ENCODE measurements at places on chromosomes 16 and 17. TPM values are rescaled to one million over a fixed set of nuclear protein-coding genes. Genes with fewer than 3 reads are reported as not detected.

- H3K36me3 ChIP-seq: no peaks in the 10 kb centered on the region
- H3K27me3 ChIP-seq: no peaks in the 10 kb centered on the region
- DNase-seq: no peak
- no peak overlapping the region for H3K27ac ChIP-seq
Measured at GRCh38 chr16:46757339-46758050, 9.4 kb upstream of the MYLK3 start.

DNA sequence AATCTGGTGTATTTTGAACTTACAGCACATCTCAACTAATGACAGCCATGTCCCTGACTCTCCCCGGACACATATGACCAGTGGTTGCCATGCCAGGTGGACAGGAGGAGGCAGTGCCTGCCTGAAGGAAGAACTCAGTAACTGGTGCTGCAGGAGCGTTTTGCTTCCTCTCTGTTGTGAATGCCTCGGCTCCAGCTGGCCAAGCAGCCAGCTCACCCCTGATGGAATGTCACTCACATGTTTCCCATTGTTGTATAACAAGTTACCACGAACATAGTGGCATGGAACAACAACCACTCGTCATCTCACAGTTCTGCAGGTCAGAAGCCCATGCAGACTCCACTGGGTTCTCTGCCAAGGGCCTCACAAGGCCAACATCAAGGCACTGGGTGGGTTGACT is 20.1 kb upstream of the IRF8 start:
- no peak overlapping the region for H3K4me3 ChIP-seq
- no peak overlapping the region for H3K27ac ChIP-seq
- H3K36me3 ChIP-seq: no peaks in the 10 kb centered on the region

GRCh38 chr17:43479948-43480347 is 3.8 kb upstream of the DHX8 start:
- peaks cover 10% of the 10 kb centered on the region for H3K4me1 ChIP-seq
- DNase-seq: no peak
- no peak overlapping the region for H3K27ac ChIP-seq
- no peaks in the 10 kb centered on the region for H3K27me3 ChIP-seq
- H3K36me3 ChIP-seq: no peaks in the 10 kb centered on the region

Gene CXCL16
- 32.9 TPM for polyA plus RNA-seq

- H3K27me3 ChIP-seq: no peaks in the 10 kb centered on the region
- no peak for DNase-seq
- H3K4me3 ChIP-seq: no peak overlapping the region
Measured at GRCh38 chr17:59668816-59669215, 38.4 kb downstream of the PTRH2 start.

GRCh38 chr17:15431196-15431595 is 36.2 kb downstream of the CDRT4 start:
- H3K27ac ChIP-seq: no peak overlapping the region
- no peaks in the 10 kb centered on the region for H3K4me1 ChIP-seq
- H3K4me3 ChIP-seq: no peak overlapping the region
- H3K36me3 ChIP-seq: no peaks in the 10 kb centered on the region
- no peaks in the 10 kb centered on the region for H3K27me3 ChIP-seq
- no peak for DNase-seq

DNA sequence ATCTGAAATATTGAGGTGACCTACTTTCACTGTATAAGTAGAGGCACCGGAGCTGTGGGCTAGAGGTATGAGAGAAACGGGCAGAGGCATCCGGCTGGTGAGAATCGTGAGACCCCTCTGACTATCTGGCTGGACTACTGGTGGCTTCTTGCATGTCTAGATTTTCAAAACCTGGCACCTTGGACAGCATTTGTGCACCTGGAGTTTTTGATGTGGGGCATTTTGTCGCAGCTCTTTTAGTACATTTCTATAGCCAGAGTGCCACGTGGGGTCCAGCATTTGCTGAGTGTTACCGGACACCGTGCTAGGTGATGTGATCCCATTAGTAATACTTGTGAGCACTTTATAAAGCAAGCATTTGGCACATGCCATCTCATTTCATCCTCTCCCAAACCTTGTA is 32.6 kb upstream of the SHISA9 start:
- no peak for DNase-seq
- no peak overlapping the region for H3K27ac ChIP-seq
- no peak overlapping the region for H3K4me3 ChIP-seq
- no peaks in the 10 kb centered on the region for H3K36me3 ChIP-seq
- no peaks in the 10 kb centered on the region for H3K4me1 ChIP-seq
- H3K27me3 ChIP-seq: no peaks in the 10 kb centered on the region

GRCh38 chr17:12974005-12974531 is 43.8 kb downstream of the ELAC2 start:
- peaks cover 13% of the 10 kb centered on the region for H3K27me3 ChIP-seq
- no peak overlapping the region for H3K27ac ChIP-seq
- no peaks in the 10 kb centered on the region for H3K36me3 ChIP-seq
- no peak for DNase-seq
- H3K4me3 ChIP-seq: no peak overlapping the region

Gene KRTAP2-3
- 0.18 TPM for polyA plus RNA-seq

DNA sequence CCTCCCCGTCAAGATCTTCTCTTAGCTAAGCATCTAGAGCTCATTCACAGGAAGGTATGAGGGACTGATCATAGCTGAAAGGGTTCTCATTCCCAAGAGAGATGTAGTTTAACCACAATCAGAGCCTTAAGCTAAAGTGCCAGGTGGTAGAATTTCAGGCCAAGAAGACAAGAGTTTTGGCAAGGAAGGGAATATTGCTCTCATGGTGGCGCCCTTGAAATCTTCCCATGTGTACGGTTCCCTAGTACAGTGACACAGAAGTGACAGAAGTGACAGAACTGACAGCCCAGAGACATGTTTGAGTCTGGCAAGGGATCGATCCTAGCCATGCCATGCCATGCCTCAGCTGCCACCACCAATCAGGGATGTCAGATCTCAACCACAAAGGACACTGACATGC is 2.5 kb downstream of the GRIN2C start:
- DNase-seq: no peak
- H3K4me3 ChIP-seq: no peak overlapping the region
- H3K36me3 ChIP-seq: no peaks in the 10 kb centered on the region
- H3K27ac ChIP-seq: no peak overlapping the region
- H3K27me3 ChIP-seq: peaks cover 73% of the 10 kb centered on the region

- H3K4me3 ChIP-seq: no peak overlapping the region
- no peaks in the 10 kb centered on the region for H3K36me3 ChIP-seq
- H3K27ac ChIP-seq: no peak overlapping the region
- H3K27me3 ChIP-seq: no peaks in the 10 kb centered on the region
- no peaks in the 10 kb centered on the region for H3K4me1 ChIP-seq
- DNase-seq: no peak
Measured at GRCh38 chr17:5877948-5878347, 192.2 kb upstream of the WSCD1 start.
